ENCODE measurements at places on chromosomes 4 and X.

- DNase-seq, result no peak
These were observed 6.2 kb upstream of the MAN2B2 start for GRCh38 chr4:6568689-6569332.

DNA sequence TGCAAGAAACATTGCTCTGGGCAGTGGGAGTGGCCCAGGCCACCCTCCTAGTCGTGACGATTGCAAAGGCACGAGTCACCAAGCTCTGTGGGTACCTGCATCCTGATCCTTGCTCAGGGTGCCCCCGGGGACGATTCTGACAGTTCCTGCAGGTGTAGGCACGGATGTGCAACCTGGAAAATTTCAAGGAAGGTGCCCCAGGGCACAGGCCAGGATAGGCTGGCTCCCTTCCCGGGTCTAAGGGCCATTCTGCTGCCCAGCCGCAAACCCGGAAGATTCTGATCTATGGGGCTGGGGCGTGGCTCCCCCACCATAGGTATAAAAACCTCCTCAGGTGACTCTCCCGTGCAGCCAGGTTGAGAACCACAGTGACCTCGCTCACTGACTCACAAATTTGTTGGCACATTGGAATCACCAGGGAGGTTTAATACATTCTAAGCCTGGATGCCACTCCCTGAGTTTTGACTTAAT, 228.5 kb downstream of the PTTG2 start:
- DNase-seq, result no peak

GRCh38 chr4:82638479-82638878, 76.7 kb upstream of the TMEM150C start:
- DNase-seq, result no peak

DNA sequence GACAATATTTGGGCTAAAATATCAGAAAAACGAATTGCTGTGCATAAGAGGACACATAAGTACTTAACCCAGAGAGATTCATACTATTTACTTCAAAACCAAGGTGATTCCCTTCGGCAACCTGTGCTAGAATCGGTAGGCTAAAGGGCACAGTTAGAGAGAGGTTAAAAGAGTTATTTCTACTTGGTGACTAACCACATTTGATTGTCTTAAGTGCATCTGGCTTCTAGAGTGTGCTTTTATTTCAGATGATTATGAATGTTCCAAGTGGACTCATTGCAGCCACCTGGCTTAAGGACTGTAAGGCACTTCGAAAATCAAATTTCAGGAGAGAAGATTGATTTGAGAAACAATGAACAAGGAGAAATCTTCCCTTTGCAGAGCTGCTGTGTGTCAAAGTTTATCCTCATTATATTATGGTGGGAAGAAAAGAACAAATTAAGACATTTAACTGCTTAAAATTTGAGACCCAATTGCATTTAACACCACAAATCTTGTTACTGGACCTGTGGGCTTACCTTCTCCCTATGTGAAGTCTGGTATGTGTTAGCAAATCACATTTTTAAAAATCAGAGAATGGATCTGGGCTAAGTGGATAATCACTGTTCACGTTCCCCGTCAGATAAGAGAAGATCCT, 34.0 kb downstream of the PHOX2B start:
- DNase-seq, result no peak

DNA sequence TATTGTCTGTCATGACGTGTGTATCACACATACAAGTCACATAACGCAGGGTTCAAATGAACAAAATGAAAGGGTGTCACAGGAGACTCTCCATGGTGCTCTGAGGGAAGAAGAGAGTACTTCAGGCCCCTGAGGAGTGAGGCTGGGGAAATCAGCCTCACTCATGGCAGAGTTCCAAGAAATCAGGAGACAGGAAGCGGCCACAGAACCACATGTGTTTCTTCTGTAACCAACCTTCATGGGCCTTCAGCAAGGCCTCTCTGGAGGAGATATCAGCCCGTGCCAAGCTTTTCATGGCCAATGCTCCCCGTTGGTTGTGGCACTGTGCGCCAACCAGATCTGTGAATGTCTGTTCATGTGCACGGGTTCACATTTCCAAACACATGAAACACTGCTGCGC, 76.0 kb downstream of the NAT8L start:
- no peak for DNase-seq

- DNase-seq, result peak; percentile 30
These were observed 93.9 kb downstream of the NXF2B start for GRCh38 chrX:102345916-102346315.

DNA sequence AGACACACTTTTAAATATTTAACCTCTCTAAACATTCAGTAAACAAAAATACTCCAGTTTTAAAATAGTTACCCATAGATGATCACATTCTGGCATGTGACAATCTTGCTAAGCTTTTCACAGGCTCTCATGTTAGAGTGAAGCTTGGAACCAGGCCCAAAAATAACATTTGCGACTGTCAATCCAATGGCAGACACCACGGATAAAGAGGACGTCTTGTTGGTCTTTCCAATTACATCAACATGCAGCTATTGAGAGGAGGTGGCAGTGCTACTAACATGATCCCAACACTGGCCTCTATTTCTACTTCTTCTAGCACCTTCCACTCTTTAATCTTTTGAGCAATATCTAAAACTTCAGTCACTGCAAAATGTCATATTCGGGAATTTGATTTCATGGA, 970.8 kb upstream of the TENM3 start:
- DNase-seq, result no peak

GRCh38 chr4:142645475-142646108, 200.5 kb downstream of the INPP4B start:
- no peak for DNase-seq

- no peak for DNase-seq
These were observed 173.5 kb downstream of the DCLK2 start for GRCh38 chr4:150251752-150252190.

DNA sequence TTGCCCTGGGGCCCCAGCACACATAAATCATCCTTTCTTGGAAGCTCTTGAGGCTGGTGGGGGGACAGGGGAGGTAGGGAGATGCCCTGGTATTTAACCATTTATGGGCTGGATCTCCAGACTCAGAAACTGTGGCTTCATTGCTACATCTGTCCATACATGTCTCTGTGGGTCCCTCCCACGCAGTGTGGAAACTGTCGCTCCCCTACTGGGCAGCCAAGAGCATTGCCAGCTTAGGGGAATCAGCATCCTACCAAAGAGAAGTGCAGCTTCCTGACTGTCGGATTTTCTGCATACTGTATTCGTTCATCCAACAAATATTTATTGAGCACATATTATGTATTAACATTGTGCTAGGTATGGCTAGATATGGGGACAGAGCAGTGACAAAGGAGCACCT, 3.7 kb downstream of the GRIPAP1 start:
- no peak for DNase-seq

DNA sequence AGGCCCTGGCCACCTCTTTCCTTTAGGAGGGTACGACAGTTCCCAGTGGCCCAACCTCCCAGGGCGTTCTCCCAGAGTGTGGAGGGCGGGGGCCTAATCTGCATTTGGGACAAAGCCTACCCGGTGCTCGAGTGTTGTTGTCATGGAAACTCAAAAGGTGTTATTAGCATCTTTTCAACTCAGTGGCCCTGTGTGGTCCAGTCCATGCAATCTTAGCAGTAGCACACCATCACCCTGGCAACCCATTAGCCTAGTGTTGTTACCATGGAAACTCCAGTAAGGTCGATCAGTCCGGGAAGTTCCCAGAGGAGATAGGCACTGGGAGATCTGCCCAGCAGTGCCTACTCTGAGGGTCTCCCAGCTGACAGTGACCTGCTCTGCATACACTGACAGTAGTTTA, 20.2 kb downstream of the APLN start:
- DNase-seq, result no peak

DNA sequence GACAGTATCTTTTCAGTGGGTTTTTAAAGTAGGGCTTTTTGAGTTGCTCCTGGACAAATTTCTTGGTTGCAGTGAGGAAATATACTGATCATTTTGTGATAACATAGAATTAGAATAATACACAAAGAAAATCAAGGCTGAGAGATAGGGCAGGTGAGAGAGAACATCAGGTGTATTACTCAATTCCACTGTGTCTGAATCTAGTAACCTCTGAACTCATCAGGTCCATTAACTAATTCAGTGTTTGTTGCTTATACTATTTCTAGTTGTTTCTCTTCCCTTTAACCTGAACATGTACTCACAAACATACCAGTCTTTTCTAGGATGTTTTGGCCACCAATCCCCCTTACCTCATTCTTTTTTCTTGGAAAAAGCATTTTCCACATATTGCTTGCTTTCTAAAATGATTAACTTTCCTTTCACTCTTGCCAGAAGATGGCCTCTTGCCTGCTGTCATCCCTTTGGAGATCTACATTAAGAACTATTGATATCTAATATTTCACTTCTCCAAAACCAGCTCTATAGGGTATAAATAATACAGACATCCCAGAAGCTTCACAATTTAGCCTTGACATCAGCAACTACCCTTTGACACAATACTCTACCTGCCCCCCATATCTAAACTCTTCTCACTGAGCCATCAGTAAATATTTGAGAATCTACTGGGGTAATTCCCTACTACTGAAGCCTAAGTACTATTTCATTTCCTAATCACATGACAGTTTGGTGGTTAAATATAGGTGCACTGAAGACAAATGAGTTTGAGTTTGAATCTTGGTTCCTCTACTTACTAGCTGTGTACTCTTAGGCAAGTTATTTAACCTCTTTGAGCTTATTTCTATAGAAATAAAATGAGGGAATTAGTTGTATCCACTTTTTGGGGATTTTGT, 470.8 kb upstream of the IGFBP7 start:
- DNase-seq, result no peak

DNA sequence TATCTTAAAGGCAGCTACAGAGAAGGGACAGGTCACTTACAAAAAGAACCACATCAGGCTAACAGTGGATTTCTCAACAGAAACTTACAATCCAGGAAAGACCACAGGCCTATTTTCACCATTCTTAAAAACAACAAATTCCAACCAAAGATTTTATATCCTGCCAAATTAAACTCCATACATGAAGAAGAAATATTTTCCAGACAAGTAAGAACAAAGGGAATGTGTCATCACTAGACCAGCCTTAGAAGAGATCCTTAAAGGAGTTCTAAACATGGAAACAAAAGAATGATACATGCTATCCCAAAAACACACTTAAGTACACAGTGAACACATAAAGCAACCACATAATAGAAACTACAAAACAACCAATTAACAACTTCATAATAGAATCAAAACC, 105.6 kb downstream of the ANXA10 start:
- DNase-seq, result no peak

- no peak for DNase-seq
These were observed 2.8 kb downstream of the NHS start for GRCh38 chrX:17377795-17378194.

GRCh38 chr4:26859762-26860156, 882 bp upstream of the STIM2 start:
- DNase-seq, result no peak

DNA sequence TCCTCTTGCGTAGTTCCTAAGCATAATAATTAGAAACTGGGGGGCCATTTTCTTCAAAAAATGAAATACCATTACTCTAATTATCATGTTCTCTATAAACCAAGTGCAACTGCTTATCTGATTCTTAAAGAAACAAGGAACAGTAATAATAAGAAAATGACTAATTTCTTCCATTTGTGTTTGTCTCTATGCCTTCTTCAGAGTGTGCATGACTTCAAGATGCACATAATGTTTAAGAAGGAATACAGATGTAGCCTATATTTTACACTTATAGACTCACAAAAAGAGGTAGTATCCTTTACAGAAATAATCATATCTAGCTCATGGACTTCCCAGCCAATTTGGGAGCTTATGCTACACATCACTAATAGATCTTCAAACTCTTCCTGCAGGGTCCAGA, 131.7 kb downstream of the CHRNA9 start:
- DNase-seq, result no peak

DNA sequence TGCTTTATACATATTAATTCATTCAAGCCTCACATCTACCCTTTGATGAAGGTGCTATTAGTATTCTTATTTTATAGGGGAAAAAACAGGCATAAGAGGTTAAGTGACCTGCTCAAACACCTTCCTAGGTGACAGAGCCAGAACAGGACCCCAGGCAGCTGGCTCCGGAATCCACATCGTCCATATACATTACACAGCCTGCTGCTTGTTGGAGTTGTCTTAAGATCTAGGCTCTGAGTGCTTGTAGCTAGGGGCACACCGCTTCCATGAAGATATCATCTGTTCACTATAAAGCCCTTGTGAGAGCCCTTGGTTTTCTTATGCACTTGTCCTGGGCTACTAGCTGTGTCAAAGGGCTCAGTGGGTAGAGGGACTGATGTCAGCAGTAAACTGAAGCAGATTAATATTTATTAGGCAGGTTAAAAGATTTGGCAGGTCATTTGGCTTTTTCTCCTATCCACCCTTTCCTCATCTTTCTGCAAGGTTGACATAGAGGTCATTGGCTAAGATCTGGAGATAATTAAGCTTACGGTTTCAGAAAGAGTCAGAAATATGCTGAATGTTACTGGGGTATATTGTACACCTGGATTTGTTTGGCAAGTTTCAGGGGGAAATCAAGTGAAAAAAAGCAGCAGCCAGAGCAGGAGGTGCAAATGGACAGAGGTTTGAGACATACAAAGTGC, 195.4 kb downstream of the SOWAHB start:
- no peak for DNase-seq

GRCh38 chr4:130825284-130825683, 1729.3 kb downstream of the C4orf33 start:
- no peak for DNase-seq

DNA sequence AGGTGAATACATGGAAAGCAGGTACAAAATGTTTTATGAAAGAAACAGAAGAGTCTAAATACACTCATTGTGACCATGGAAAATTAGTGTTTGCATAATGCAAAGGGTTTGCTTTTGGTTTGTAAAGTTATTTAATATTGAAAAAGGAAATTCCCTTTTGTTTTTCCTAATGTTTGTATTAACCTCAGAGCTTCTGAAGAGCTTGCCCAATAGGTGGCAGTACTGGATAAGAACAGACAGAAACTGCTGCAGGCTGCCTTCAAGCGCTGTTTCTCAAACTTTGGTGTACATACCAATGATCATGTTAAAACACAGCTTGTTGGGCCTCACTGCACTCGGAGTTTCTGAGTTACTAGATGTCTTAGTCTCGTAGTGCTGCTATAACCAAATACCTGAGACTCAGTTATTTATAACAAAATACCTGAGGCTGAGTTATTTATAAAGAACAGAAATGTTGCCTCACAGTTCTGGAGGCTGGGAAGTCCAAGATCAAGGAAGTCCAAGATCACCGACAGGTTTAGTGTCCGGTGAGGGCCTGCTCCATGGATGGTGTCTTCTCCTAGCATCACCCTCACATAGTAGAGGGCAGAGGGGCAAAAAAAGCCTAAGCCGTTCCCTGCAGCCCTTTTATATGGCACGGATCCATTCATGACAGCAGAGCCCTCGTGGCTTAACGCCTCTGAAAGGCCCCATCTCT, 54.2 kb downstream of the SUPT20HL2 start:
- DNase-seq, result no peak

- DNase-seq, result no peak
These were observed 58.5 kb upstream of the SMAD1 start for GRCh38 chr4:145423017-145423708.

DNA sequence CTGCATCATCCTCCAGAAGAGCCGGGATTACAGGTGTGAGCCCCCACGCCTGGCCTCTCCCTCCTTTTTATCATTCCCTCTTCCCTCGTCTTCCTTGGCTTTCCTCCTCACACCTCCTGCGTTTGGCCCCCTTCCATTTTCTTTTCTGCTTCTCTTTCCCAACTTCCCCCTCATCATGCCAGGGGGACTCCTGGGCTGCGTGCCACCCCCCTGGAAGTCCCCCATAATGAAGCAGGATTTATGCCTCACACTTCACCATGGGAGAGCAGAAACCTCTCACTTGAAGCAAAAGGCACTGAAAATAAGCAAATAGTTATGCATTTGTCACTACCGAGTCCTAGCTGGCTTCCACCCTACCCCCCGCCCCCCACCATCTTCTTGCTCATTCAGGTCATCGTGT, 7.9 kb downstream of the TKTL1 start:
- DNase-seq, result no peak

- DNase-seq, result no peak
These were observed 17.5 kb upstream of the IGSF1 start for GRCh38 chrX:131306601-131307000.

Measured in stimulated activated CD8-positive, alpha-beta memory T cell treated with anti-CD3 and anti-CD28 coated beads, Interleukin-7, amount 100 ng/mL, for 24 hours (primary cell).